GM03348 (cell line): ENCODE measurements at places on chromosomes 1 and 21.

DNA sequence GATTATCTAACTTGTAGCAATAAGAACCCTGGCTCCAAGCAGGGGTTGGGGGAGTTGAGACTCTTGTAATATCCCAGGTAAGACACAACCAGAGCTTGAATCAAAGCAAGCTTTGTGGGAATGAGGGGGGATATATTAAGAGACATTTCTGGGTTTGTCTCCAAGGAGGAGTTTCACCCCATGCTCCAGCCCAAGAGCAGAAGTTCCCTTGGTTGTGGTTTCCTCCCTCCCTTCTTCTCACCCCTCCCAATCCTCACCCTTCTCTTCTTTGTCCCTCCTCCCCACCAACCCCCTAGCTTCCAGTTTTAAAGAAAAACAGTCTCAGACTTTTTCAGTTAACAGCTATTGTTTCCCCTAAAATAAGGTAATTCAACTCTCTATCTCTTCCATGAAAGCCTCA, 11.9 kb downstream of the TRAF3IP3 start:
- no peak for DNase-seq

- DNase-seq: peak; percentile 66
These were observed 662 bp downstream of the SCAF4 start for GRCh38 chr21:31731056-31731856.

DNA sequence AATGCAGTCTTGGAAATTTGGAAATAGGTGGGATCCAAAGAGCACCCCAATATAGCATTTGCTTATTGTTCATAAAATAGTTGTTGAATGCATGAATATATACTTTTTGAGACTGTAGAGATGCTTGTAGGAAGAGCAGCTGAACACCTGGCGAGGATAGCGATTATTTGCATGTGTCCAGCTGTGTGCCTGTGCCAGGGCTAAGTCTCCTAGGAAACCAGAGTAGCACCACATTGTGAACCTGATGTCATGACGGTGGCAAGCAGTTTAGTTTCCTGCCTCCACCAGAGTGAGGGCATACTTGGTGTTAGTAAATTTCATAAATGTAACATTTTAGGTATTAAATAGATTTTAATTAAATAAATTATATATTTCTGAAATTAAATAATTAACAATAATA, 37.3 kb upstream of the IRF2BP2 start:
- no peak for DNase-seq

- no peak for DNase-seq
These were observed 86.9 kb downstream of the ADAMTS1 start for GRCh38 chr21:26758083-26758880.

DNA sequence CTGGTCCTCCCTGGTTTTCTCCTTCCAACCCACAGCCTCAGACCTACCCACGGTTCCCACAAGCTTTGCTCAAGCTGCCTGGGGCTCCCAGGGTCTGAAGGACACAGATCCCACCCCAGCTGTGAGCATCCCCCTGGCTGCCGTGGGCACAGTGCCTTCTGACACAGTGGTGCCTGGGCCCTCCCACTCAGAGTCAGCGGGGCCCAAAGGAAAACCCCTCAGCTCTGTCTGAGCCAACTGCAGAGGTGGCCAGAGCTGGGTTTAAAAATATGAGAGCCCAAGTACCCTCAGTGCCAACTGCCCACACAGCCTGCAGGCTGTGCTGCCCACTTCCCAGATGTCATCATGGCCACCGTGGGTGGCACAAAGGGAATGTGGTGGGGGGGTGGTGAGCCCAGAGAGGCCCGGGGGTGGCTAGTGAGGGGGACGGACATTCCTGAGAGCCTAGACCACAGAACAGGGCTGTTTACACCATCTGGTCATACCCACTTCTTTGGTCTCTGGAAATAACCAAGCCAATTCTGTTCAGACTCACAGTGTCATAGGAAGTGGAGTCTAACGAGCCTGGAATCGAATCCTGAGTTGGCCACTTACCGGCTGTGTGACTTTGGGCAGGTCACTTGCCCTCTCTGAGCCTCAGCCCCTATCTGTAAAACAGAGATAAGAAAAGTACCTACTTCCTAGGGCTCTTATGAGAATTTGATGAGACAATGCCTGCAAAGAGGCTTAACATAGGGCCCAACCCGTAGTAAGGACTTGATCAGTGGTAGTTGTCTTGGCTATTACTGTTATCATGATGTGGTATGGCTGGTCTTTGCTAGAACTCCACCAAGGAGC, 85.5 kb downstream of the CAMK2N1 start:
- peak; percentile 21 for DNase-seq

GRCh38 chr1:234565132-234565531, 44.8 kb downstream of the IRF2BP2 start:
- DNase-seq: no peak

DNA sequence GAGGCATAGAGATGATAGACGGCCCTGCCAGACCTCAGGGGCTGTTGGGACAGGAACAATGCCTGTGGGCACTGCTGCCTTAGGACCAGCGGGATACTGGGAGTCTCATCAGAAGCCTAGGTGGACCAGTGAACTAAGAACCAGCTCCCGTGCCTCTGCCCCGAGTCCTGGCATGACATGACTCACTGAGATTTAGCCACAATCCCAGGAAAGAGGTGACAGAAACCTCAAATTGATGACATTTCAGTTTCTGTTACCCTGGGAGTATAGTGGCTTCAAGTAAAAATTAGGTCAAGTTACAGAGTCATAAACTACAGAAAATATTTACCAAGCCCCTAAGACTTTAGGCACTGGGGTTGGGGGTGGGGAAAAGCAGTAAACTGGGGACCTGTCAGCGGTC, 74.6 kb upstream of the GADD45A start:
- DNase-seq: no peak

DNA sequence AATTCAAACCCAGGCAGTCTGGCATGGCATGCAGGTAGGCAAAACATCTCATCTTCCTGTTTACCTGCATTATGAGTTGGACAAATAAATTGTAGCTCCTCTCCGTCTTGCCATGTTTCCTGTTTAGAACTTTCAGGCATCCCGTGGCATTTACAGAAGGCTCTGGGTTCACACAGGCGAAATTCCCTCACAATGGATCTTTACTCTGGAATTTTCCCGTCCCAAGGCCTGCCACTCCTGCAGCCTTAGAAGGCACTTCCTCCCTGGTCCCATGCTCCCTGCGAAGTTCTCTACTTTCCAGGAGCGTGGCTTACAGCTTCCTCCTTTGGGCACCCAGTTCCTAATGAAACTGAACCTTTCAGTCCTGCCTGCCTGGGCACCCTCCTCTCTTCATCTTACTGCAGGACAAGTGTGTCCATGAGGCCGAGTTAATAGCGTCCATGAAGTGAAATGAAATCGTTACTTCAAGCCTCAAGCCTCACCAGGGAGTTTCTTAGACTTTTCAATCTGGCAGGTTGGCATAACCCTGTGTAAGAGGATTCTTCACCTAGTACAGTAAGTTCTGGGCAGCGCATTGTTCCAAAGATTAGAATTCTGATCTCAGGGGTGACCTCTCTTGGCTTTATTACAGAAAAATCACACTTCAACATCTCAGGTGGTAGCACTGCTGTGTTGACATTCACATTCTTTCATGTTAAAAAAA, 36.8 kb upstream of the AHCYL1 start:
- no peak for DNase-seq

GRCh38 chr21:9767592-9768375, 753.6 kb upstream of the TPTE start:
- no peak for DNase-seq

GRCh38 chr1:214404154-214404553, 123.2 kb downstream of the SMYD2 start:
- peak; percentile 64 for DNase-seq

- no peak for DNase-seq
These were observed 3.9 kb upstream of the TP53BP2 start for GRCh38 chr1:223849352-223850254.

- no peak for DNase-seq
These were observed 28.9 kb downstream of the AGO4 start for GRCh38 chr1:35836734-35837133.

DNA sequence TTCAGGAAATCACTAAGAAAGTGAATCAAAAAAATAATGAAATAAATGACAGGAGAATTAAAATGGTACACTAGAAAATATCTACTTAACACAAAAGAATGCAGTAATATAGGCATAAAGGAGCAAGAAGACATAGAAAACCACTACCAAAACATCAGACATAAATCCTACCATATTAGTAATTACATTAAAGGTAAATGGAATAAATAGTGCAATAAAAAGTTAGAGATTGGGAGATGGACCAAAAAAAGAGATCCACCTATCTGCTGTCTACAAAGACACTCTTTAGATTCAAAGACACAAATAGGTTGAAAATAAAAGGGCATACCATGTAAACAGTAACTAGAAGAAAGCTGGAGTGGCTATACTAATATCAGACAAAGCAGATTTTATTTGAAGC, 167.0 kb upstream of the SAMSN1 start:
- no peak for DNase-seq

GRCh38 chr1:209208648-209209047, 374.9 kb upstream of the CAMK1G start:
- no peak for DNase-seq

GRCh38 chr1:227434808-227435444, 116.6 kb upstream of the CDC42BPA start:
- DNase-seq: no peak
